ENCODE measurements at places on chromosomes 11 and 22.

DNA sequence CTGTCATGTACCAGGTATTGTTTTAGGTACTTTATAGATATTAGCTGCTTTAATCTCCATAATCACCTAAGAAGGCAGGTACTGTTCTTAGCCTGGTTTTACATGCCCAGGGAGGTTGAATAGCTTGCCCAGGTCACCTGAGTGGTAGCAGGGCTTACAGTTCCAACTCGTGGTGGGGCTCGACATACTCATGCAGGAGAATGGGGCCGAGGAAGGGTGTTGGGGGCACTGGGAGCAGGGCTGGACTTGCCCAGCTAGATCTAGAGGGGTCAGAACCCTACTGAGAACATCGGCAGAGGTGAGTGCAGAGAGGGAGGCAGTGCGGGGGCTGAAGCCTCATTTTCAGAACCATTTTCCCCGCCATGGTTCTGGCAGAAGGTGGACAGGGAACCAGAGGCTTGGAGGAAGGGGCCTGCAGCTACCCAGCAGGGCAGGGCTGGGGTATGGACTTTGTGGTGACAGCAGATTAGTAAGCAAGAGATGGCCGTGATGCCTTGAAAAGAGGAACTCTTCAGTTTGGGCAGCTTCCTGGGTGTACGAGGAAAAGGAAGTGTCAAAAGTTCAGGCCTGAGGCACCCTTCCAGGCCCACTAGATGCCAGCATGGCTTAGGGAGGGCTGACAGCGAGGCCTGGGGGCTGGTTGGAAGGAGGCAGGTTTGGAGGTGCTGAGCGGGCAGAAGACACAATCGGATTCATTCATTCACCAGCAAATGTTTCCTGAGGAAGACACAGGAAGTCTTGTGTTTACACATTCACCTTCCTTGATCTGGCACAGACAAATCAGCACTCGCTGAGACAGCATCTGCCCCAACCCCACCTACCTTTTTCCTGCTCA is 54.7 kb upstream of the LYVE1 start:
- DNase-seq, result no peak

DNA sequence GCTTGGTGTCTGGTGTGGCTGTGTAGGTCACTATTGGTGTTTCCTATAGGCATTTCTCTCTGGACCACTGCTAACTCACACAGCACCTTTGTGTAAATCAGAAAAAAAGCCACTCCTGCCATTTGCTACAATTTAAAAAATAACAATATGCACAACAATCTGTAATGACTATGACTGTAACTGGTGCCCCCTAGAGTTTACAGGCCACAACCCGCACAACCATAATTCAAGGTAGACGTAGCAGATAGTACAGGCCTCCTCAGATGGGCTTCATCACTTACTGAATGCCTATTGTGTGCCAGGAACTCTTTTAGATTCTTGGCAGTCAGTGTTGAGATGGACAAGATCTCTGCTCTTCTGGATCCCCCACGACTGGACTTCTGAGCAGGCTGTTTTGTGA is 47.7 kb downstream of the SYT9 start:
- no peak for DNase-seq

GRCh38 chr11:131064373-131064991 is 148.2 kb upstream of the SNX19 start:
- peak; percentile 16 for DNase-seq

- DNase-seq, result no peak
Observed at GRCh38 chr11:15034687-15035267, 38.6 kb upstream of the CALCB start.

- no peak for DNase-seq
Observed at GRCh38 chr11:81039916-81040524, 1599.2 kb upstream of the TENM4 start.

DNA sequence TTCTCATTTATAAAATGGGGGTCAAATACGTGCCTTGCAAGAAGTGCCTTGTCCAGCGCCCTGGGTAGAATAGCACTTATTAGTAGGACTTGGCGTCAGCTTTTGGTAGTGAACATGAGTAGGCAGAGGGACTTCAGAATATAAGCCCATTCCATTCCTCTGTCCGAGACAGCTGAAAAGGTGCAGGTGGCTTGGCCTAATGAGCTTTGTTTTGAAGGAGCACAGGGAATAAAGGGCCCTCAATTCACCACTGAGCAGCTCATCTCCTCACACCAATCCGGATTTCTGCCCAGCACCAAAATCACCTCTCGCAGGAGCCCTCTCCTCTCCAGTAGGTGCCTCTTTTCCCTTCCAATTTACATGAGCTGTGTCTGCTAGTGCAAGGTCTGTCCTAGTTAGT is 91.2 kb downstream of the DSCAML1 start:
- no peak for DNase-seq

DNA sequence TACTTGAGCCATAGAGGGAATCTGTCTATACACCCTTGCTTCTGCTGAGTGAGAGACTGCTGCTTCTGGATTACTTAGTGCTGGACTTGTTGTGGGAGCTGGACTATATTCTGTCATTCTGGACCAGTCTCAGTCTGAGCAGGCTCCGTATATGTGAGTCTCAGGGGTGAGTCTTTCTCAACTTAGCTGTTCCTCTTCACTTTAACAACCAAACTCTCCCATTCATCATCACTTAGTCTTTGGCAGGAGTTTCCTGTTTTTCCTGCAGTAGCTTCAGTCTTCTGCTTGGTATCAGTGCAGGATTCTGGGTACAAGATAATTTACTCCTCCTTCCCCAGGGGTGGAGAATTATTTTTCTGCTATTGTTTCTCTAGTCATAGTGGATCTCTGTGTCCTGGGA is 779.5 kb downstream of the METTL15 start:
- DNase-seq, result no peak

DNA sequence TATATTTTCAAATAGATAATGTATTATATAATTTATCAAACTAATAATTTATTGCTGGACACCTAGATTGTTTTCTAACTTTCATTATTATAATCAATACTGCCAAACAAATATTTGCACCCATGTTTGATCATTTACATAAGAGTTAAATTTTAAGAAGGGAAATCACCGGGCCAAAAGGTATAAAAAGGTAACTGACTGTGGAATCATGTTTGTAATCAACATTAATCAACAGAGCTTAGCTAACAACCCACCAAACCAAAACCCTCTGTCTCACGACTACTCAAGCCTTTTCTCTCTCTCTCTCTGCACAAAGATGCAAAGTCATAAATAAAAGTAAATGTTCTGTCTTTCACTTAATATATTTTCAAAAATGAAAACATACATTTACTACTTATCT is 14.8 kb downstream of the LPXN start:
- DNase-seq, result no peak

Data from kidney epithelial cell (primary cell).